ENCODE measurements at places on chromosomes 16 and 17.

DNA sequence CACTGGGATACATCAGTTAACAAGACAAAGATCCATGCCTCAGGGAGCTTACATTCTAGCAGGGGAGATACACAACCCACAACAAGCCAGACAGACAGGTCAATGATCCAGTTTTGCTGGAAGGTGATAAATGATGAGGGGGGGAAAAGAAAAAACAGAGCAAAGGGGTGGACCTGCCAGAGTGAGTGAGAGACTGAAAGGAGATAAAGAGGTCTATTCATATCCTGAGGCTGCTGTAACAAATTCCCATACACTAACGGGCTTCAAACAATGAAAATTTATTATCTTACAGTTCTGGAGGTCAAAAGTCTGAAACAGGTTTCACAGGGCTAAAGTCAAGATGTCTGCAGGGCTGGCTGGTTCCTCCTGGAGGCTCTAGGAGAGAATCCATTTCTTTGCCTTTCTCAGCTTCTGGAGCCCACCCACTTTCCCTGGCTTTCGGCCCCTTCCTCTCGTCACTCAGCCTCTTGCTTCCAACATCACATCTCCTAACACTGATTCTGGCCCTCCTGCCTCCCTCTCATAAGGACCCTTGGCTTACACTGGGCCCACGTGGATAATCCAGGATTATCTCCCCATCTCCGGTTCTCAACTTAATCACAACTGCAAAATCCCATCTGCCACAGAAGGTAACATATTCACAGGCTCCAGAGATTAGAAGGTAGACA, 81.5 kb downstream of the GAS7 start:
- no peak for DNase-seq

GRCh38 chr17:44082256-44082927, 11.9 kb downstream of the G6PC3 start:
- no peak for DNase-seq

- DNase-seq, result peak; percentile 54
Measured at GRCh38 chr16:67443265-67443664, 12.3 kb downstream of the HSD11B2 start.

DNA sequence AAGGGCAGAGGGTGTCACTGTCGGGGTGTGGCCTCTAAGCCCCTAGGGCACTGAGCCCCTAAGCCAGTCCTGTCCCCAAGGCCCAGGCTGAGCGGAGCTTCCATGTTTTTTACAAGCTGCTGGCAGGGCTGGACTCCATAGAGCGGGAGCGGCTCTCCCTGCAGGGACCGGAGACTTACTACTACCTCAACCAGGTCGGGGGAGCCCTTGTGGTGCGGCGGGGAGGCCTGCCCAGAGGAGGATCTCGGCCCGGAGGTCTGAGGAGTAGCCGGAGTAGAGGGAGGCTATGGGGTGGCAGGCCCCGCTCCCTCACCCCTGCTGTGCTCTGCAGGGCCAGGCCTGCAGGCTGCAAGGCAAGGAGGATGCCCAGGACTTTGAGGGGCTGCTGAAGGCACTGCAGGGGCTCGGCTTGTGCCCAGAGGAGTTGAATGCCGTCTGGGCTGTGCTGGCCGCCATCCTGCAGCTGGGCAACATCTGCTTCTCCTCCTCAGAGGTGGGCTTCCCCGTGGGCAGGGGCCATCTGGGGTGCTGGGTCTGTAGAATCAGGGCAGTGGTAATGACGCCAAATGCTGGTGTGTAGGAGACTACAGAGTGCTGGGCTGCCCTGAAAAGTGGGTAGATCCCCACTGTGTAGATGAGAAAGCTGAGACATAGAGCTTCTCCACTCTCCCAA, 4.9 kb downstream of the MYO15B start:
- no peak for DNase-seq

DNA sequence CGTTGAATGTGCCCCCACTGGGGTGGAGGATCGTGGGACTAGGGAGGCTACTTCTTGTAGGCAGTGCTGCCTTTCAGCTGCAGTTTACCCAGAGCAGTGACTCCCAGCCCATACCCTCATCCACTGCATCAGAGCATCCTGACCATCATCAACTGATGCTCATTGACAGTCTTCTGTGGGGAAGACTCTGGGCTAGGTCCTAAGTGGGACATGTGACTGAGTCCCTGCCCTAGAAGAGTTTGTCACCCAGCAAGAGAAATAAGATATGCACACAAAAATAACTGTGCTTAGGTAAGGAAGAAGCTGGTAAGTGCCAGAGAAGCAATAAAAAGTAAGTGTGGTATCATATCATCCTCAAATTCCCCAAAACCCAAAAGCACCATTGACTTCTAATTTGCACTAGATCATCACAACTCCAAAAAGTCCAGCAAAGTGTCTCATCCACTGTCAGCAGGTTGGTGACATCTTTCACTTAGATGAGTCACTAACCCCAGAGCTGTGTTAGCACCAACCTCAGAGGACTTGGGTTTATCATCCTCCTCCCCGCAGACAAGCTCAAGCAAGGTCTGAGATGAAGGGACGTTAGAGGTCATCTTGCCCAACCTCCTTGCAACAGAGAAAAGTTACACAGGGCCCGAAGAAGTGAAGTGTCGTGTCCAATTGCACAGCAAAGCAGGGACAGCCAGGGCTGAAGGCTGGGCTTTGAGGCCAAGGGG, 99.0 kb downstream of the CCDC182 start:
- no peak for DNase-seq

- DNase-seq, result no peak
Measured at GRCh38 chr17:61720016-61720795, 129.2 kb upstream of the NACA2 start.

- no peak for DNase-seq
Measured at GRCh38 chr16:27369806-27370205, 32.2 kb upstream of the IL21R start.

Data from GM04503 (cell line).